Hematopoietic multipotent progenitor cell (in vitro differentiated cells): ENCODE measurements at places on chromosomes 1 and 21.

DNA sequence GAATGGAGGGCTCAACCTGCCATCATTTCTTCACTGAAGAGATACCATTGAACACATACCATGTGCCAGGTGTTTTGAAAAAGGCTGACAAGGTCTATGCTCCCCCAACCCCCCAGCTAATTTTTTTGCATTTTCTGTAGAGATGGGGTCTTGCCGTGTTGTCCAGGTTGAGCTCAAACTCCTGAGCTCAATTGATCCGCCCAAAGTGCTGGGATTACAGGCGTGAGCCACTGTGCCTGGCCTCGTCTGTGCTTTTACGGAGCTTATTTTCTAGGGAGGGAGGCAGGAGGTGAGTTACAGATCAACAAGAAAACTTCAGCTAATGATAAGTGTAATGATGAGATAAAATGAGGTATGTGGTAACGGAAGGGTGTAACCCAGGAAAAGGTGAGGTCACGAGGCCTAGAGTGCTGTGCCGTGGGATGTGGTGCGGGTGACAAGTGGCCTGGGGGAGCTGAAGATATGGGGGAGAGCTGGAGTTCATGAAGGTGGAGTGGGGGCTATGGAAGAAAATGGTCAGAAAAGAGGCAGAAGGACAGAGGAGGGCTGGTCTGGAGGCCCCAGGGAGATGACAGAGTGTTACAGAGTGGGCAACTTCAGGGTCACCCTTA, 28.2 kb downstream of the FAAH start:
- no peak for DNase-seq

- no peak for DNase-seq
Measured at GRCh38 chr1:83822208-83822607, 176.7 kb downstream of the TTLL7 start.

DNA sequence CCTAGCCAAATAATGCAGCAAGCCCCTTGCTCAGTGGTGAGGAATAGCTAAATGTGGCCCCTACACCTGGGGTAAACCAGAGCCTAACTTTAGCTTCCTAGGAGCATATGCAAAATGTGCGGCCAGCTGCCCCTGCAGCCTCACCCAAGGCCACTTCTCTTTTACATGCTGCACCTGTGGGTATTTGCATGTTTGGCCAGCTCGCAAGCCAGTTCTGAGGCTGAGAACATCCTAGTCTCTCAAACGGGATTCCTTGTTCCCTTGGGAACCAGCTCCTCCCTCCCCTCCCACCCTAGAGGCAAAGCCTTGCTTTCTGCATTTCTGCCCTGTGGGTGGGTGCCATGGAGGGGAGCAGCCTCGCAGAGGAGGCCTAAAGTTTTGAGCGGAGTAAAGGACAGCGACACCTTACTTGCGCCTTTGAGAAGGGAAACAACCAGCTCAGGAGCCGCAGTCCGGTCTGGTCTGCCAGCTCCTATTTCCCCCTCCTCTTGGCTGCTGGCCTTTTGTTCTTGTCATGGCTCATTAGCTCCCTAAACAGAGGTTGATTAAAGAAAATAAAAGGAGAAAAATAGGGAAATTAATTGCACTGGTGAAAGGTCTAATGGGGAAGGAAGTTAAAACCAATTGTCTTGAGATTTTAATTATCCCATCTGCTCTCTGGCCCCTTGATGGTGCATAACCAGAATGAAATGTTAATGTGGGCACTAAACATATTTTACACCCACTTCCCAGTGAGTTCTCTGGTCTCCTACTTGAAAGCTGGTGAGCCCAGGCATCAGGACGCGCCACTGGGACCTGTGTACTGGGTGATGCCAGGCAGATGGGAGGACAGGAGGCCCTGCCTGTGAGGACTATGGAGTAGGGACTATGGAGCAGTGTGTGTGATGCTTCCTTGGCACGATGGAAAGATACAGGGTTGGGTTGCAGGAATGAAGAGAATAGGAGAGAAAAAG, 68.7 kb downstream of the TEX35 start:
- DNase-seq: no peak

GRCh38 chr21:36965720-36966065, 776 bp downstream of the HLCS start:
- no peak for DNase-seq

DNA sequence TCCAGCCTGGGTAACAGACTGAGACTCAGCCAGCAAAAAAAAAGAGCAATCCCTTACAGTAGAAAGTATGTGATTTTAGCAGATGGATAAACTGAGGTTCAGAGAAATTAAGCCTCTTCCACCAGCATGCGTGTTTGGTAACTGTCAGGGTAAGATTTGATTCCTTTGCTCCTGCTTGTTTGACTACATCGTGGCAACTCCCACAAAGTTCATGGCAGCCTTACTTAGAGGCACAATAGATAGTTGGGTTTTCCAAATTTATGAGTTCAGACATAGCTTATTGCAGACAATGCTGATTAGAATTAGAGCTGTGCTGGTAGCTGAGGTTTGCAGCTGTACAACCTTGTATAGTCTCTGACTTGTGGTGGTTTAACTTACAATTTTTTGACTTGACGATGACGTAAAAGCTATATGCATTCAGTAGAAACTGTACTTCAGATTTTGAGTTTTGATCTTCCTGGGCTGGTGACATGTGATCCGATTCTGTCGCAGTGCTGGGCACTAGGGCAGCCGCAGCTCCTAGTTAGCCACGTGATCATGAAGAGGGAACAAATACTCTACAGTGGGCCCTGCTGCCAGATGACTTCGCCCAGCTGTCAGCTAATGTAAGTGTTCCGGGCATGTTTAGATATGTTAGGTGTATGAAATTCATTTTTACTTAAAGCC, 167.8 kb downstream of the DHRS3 start:
- DNase-seq: no peak

DNA sequence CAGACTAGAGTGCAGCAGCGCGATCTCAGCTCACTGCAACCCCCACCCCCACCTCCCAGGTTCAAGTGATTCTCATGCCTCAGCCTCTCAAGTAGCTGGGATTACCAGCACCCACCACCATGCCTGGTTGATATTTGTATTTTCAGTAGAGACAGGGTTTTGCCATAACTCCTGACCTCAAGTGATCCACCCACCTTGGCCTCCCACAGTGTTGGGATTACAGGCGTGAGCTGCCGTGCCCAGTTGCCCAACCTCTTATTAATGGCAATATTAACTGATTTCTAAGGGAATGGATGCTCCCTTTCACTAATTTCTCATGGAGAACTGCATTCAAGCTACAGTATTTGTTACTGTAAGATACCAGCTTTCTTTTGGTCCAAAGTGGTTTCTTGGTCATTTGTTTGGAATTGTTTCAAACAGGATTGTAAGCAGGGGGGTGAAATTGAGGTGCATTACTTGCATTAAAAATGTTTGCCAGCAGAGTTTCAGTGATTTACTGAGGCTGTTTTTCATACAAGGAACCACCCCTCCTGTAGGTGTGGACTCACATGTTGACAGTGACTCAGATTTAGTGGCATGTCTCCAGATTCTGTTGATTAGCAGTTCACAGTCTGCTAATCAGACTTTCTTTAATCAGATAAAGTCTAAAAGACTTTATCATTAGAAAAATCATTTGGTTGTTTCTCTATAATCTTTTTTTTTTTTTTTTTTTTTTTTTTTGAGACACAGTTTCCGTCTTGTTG, 3.9 kb upstream of the TGFBR3 start:
- no peak for DNase-seq

- DNase-seq: peak; percentile 77
Measured at GRCh38 chr1:178310685-178311105, 186.1 kb downstream of the CLEC20A start.

DNA sequence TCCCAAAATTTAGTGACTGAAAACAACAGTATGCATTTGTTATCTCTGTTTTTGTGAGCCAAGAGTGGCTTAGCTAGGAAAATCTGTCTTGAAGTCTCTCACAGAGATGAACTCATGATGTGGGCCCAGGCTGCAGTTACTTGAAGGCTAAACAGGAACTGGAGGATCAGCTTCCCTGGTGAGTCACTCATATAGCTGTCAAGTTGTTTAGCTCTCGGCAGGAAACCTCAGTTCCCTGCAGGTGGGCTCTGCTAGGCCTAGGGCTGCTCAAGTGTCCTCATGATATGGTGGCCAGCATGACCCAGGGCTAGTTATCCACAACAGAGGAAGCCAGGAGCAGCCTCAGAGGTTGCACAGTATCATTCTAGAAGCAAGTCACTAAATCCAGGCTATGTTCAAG, 30.2 kb upstream of the DDX59 start:
- no peak for DNase-seq

GRCh38 chr1:34529935-34530859, 224.7 kb upstream of the GJB5 start:
- no peak for DNase-seq

DNA sequence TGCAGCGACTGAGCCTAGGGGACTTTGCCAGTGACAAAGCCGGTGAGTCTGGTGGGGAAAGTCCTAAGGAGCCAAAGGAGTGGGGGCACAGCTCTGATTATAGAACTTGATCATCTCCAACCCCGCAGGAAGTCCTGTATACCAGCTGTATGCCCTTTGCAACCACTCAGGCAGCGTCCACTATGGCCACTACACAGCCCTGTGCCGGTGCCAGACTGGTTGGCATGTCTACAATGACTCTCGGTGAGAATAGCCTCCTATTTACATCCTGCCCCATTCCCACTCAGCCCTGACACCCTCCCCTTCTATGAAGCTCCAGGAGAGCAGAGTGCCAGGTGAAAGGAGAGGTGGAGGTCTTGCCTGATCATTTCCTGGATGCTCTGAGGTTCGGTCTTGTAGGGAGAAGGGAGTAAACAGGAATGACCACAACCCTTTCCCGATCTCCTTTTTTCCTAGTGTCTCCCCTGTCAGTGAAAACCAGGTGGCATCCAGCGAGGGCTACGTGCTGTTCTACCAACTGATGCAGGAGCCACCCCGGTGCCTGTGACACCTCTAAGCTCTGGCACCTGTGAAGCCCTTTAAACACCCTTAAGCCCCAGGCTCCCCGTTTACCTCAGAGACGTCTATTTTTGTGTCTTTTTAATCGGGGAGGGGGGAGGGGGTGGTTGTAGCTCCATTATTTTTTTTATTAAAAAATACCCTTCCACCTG, 1.2 kb upstream of the PPOX start:
- no peak for DNase-seq

DNA sequence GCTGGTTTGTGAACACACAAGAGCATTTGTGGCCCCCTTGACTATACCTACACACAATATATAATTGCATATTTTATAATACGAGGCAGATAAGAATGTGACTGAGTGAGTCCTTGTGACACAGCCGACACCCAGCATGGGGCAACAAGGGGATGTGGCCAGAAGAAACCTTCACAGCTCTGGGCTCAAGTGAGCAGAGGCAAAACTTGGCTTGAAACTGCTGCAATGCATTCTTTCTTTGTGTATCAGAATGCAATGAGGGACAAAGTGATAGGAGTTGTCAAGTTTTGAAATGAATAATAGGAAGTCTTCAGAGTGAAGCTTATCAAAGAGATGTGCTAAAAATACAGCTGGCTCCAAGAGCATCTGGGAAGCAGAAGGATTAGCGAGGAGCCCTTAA, 124.0 kb upstream of the C8B start:
- no peak for DNase-seq

DNA sequence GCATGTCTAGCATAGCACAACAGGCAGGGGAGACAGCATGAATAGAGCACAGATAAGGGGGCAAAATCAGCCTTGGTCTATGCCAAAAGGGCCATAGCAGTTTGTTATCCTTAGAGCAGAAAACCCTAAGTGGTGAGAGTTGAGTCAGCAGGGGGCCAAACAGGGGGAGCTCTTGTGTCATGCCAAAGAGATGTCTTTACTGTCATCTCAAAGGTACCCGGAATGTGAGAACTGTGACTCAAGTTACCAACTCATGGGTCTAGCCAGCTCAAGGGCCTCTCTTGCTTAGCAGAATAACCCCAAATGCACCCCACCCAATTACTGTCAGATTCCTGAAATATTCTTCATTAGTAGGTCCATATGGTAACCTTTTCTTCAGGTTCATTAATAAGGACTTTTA, 45.9 kb upstream of the NRDC start:
- DNase-seq: no peak

- DNase-seq: no peak
Measured at GRCh38 chr1:46617833-46618232, 1.2 kb upstream of the MOB3C start.

GRCh38 chr1:40532062-40532389, 589 bp downstream of the ZNF684 start:
- DNase-seq: no peak

- no peak for DNase-seq
Measured at GRCh38 chr1:6688001-6688400, 13.6 kb downstream of the DNAJC11 start.

DNA sequence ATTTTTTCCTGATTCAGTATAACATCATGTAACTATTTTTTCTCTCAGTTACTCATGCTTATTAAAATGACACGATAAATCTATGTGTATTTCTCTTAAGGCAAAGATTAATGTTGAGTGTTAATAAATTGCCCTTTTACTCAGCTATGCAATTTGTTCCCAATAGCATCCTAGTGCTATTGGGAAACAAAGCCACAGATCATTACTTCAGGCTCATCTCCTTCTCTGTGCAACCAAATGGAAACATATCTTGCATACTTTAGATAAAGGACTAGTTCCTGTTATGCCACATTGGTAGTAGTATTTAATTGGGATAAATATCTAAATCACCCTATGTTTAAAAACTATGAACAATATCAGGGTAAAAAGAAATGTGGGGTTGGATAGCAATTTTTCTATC, 106.2 kb downstream of the PLPPR4 start:
- DNase-seq: no peak

DNA sequence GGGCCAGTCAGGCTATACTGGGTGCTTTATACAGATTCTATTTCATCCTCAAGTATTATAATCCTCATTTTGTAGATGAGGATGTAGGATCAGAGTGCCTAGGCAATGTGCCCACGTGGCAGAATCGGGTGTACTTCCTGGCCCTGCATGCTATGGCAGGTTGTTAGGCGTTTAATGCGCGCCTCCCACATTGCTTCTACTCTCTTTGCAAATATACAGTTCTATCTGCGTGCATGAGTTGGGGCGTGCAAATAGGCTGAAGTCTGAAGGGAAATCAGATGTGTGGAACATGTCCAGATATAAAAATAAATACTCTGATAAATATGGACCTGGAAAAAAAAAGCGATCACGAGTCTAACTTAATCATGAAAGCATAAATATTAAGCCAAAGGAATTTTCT, 194.7 kb upstream of the FMN2 start:
- DNase-seq: no peak
